Stimulated activated CD8-positive, alpha-beta memory T cell treated with anti-CD3 and anti-CD28 coated beads, Interleukin-4, amount 100 ng/mL, for 1 hour (primary cell): ENCODE measurements at places on chromosomes 1 and 21.

- DNase-seq, result no peak
Observed at GRCh38 chr1:165354739-165355138, 1.8 kb downstream of the LMX1A start.

DNA sequence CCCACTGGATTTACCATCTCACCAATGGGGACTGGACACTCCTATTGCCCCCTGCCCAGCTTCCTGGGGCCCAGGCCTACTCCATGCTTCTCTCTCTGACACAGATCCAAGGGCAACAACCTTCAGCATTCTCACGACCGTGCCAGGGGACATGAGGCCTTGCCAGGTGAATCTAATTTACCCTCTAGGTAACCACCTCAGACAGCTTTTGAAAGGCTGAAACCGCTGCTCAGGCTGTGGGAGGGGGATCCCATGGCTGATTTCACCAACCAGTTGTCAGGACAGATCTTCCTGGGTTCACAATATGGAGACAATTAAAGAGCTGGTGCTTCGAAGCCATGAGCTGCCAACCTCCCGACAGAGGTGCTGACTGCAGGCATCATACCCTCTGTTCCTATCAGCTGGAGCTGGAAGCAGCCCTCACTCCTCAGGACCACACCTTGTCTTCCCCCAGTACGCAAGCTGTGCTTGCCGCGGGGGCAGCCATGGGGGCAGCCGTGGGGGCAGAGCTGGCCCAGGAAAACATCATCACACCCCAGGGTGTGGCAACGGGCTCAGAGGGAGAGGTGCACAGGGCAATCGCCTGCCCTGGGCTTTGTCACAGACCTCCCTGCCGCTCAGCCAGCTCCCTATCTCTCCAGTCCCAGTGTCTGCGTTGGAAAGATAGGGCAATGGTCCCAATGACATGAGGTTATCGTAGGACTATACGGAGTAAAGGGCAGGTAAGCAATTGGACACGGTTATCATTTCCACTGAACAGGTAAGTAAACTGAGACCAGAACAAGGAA, 120.2 kb downstream of the DMRTB1 start:
- no peak for DNase-seq

DNA sequence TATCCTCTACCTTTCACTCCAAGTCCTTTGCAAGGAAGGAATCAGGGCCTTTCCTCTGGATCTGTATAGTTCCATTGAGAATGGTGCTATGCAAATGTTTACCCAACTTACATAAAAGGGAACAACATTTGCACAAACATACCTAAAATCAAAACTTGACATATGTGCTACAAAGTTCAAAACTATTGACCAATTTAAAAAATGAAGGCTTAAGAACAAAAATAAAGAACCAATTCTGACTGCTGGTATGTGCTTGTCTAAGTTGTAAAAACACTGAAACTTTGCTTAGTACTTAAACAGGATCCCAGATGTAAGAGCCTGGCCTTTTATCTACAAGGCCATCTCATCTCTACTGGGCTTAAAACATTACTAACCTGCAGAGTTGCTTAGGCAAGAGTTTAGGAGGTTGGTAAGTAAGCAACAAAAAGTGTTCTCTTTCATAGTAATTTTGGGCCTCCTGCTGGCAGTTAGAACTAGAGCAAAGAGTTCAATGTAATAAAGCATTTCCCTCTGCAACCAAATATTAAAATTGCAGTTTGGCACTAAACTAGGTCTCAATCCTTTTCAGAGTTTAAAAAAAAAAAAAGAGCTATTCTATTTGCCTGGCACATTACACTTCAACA, 2.0 kb downstream of the SCMH1 start:
- DNase-seq, result no peak

DNA sequence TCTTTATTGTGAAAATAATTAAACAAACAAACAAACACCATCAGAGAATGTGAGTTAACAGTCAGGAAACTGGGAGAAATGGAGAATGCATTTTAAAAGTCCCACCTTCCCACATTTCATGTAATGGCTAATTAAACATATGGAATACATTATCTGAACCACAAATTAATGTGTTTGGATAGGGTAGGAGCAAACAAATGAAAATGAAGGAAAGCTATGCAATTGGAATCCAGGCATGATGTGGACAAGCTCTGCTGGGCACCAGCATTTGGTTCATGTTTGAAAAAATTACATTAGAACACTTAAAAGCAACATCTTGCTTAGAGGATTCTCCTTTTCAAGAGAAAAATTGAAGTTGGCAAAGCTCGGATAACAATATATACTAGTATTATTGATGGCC, 628.1 kb downstream of the LMO4 start:
- no peak for DNase-seq

- no peak for DNase-seq
Observed at GRCh38 chr21:45768011-45768739, 124.7 kb downstream of the PCBP3 start.

- DNase-seq, result no peak
Observed at GRCh38 chr1:181425566-181425965, 57.8 kb upstream of the CACNA1E start.

DNA sequence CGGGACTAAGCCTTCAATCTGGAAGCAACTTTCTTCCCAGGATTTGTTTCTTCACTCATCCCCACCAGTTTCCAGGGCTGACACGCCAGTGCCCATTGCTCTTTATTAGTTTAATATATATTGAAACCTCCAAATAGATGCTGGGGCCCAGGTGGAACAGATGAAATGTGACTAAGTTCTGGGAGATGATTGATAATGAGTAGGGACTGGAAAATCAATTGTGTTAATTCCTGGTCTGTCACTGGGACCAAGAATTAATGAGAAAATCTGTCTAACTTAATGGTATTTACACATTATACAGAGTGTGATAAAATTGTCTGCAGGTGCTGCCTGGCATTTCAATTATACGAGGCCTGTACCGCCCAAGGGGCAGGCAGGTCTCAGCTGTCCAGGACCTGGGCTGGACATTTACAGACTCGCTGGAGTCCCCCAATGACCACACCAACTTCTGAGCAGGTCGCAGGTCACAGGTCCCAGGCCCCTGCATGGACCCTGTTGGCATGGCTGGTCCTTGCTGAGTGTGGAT, 35.8 kb downstream of the UBIAD1 start:
- DNase-seq, result no peak

DNA sequence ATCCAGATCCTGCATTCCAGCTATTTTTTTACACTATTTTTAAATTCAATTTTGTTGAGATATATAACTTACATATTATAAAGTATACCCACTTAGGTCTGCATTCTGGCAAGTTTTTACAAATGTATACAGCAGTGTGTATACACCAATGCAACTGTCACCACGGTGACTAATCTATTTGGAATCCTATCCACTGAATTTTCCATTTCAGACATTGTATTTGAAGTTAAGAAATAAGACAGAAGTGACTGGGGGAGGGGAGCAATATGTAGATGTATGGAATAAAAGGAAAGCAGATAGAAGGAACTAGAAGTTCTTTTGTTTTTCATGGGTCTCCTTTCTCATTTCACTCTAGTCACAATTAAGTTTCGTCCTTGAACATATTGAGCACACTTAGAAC, 431.5 kb upstream of the CHRM3 start:
- no peak for DNase-seq

DNA sequence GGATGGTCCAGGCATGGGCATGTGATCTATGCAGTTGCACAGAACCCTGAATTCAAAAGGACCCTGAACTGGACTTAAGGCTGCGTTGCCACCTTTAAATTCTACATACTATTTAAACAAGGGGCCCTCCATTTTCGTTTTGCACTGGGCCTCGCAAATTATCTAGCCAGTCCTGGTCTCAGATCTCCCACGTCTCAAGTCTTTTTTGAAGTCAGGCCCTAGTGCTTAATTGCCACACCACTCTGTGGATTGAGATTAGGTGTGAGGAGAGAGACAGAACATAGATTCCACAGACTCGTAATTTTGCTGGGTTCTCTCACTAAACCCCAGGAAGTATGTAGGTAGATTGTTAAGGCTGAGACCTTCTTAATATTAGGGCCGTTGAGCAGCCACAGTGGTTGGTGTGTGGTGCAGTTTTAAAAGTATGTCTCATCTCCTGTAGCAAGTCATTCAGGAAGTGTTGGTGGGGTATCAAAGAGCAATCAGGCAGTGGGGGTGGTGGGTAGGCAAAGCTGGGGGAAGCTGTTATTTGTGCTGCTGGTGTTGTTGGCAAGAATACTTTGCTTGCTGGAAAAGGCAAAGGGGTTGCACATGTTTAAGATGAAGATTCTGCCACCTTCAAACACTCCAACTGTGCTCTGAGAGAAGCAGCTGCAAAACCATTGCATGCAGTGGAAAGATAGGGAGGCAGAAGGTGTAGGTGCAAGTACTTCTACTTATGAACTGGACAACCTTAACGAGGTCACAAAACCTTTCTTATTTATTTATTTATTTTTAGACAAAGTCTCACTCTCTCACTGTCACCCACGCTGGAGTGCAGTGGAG, 11.2 kb downstream of the CD84 start:
- peak; percentile 52 for DNase-seq

- DNase-seq, result no peak
Observed at GRCh38 chr1:111825217-111825616, 69.5 kb downstream of the DDX20 start.

GRCh38 chr1:240031414-240031813, 60.3 kb upstream of the FMN2 start:
- no peak for DNase-seq

- no peak for DNase-seq
Observed at GRCh38 chr1:191155178-191155577, 677.5 kb upstream of the BRINP3 start.

GRCh38 chr1:228987736-228988506, 252.6 kb downstream of the RHOU start:
- DNase-seq, result no peak

GRCh38 chr1:1677718-1678580, 14.6 kb downstream of the SLC35E2B start:
- no peak for DNase-seq

DNA sequence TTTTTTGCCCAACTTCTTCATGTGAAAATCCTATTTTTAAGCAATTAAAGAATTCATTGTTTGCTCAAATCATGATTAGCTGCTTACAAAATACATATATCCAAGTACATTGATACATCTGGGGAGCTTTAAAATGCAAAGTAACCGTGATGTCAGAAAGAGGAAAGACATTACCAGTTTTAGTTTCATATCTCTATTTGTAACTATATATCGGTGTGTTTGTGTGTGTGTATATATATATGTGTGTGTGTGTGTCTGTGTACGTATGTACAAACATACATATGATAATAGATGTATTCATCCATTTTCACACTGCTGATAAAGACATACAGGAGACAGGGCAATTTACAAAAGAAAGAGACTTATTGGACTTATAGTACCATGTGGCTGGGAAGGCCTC, 310.1 kb downstream of the DPYD start:
- DNase-seq, result no peak

GRCh38 chr1:31800674-31800967, 15.2 kb downstream of the SPOCD1 start:
- DNase-seq, result no peak

DNA sequence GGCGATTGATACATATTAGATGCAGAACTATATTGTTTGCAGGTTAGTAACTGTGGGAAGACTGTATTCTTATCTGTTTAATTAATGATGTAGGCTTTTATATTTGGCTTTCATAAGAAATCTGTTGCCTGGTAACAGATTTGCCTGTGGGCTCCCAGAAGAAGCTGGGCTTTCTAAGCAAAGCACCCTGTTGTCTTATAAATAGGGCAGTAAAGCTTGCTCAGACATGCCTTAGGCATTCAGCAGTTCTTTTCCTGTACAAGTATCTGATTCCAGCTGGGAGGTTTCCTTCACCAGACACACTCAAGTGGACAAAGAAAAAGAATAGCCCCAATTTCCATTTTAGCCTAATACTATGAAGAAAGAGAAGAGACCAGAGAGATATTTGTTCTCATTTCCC, 524.0 kb downstream of the LRRIQ3 start:
- DNase-seq, result no peak

GRCh38 chr1:205147191-205147835, 25.5 kb upstream of the RBBP5 start:
- DNase-seq, result no peak

DNA sequence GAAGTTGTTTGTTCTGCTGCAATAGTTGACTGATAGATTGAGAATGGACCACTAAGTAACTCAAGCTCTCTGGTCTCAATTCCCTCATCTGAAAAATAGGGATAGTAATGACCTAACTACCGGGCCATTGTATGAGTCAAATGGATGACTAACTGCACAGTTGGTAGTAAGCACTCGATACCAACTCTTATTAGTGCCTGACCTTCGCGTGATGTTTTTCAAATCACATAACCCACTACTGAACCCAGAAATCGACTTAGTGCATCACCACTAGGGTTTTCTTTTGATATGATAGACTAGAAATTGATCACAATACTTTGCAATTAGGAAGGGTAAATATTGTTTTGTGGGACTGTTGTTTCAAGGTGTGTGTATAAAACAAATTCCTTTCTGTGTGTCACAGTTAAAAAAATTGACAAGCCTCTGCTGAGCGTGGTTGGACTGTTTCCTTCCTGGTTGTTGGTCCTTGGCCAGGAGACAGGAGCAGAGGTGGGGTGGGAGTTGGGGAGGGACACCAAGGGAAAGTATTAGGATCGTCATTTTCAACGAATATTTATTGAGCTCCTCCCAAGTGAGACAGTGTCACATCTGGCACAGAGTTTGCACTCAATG, 54.0 kb upstream of the LRP8 start:
- DNase-seq, result no peak

DNA sequence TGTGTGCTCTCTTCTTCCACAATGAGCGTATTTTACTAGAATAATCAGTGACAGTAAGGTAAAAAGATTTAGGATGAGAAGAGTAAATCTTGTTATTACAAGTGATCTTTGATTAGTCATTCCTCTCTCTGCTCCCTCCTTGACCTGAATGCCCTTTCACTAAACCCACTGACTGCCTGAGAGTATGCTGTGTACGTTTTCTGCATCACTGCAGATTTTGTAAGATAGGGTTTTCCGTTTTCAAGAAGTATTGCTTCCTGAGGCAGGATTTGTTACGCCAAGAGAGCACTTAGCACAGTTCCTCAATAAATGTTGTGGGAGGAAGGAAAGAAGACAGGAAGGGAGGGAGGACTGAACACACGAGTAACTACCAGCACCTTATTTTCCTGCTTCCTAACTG, 7.7 kb upstream of the LAMB3 start:
- DNase-seq, result no peak

GRCh38 chr1:55127827-55128343, 87.3 kb downstream of the USP24 start:
- no peak for DNase-seq

GRCh38 chr1:214993419-214993818, 89.1 kb upstream of the KCNK2 start:
- no peak for DNase-seq

GRCh38 chr1:93675271-93675670, 6.4 kb downstream of the BCAR3 start:
- DNase-seq, result no peak
